ELF-1 (cell line): ENCODE measurements at places on chromosomes 16 and 17.

DNA sequence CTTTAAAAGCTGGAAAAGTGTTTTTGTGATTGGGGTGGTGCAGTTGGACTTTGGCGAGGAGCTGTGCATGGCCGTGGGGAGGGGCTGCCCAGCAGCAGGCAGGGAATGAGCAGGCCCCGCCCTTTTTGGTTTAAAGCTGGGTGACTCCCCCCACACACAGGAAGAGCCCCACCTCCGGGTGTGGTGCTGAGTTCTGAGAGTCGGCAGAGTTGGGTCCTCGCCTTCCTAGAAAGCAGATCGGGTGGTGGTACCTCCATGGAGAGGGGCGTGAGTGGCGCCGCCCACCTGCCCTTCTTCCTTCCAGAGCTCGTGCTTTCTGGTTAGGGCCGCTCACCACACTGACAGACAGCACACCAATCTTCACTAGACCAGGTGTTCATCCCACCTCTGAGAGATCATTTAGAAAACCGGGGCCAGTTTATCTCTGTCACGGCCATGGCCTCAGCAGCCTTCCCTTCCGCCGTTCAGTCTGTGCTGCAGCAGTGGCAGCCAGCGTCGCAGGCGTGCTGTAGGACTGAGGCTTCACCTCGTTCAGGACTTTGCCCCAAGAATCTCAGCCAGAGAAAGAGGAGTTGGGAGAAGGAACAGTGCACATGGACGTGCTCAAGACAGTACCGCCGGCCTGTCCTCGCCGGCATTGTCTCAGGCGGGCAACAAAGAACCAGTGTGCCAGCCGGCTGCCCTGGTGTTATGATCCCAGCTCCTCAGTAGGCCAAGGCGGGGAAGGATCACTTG is 144.0 kb upstream of the CHMP6 start:
- DNase-seq: no peak

DNA sequence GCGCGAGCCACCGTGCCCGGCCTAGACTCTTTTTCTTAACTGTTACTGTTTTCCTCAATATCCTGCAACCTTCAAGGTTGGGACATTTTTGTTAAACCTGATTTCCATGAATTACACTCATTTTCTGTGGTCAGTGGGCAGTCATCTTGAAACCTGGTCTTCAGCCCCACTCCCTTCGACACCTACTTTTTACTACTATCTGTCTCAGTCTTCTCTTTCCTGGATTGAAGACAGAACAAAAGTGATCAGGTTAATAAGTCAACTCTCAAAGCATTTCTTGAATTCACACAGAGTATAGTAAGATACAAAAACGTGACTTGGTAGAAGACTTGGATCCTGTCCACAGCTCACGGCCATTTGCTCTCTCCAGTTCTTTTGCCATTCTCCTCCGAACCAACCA is 6.1 kb downstream of the MINK1 start:
- DNase-seq: no peak

- no peak for DNase-seq
These were observed 3.7 kb downstream of the PFN1 start for GRCh38 chr17:4944554-4945175.

- DNase-seq: no peak
These were observed 6.6 kb downstream of the ABI3 start for GRCh38 chr17:49216953-49217650.
